Forelimb muscle (tissue), 1 donor: ENCODE measurements at places on chromosomes 3 and 15. TPM values are rescaled to one million over a fixed set of nuclear protein-coding genes. Genes with fewer than 3 reads are reported as not detected.

GRCh38 chr3:48411041-48411588 lies 18.8 kb downstream of the PLXNB1 start:
- no peak for DNase-seq

- no peak for DNase-seq
Measured at GRCh38 chr3:120331076-120331475, 18.1 kb downstream of the LRRC58 start.

DNA sequence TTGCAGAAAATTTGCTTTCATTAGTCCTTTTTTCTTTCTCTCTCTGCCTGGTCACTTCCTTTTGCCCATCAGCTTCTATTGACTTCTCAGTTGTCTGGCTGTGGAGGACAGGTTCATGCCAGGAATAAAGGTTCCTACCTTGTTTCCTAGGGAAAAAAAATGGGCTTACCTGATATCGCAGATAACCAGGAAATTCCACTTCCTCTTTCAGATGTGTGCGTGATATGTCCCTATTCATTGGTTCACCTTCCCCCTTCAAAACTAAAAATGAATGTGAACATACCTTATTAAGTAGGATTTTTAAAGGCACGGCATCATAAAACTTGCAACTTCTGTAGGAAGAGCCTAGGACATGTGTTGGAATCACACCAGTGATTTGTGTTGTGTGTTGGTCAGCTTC lies 120.0 kb upstream of the FGF7 start:
- DNase-seq: no peak

DNA sequence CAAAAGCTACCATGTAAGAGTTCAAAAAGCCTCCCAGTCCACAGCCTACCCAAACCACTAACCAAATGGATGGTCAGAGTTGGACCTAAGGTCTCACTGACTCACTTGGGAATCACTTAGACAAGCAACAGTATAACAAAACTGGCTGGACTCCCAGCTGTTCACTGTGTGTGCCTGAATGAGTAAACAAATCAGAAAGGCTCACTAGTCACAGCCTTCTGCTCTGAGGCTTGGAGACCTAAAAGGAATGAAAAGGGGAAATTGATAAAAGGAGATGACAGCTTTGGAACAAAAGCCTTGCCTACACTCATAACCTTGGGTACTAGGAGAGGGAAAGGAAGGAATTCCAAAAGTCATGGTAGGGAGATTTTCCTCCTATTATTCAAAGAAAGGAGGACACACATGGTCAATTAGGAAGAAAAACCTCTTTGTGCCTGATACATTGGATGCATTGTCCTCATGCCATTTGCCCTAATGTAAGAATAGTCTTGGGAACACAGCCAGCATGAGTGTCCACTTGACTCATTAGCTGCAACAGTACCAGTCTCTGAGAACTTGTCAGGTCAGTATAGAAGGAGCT lies 92.3 kb downstream of the FRMD5 start:
- no peak for DNase-seq

- DNase-seq: no peak
Measured at GRCh38 chr3:120764206-120764605, 21.7 kb downstream of the GTF2E1 start.

- DNase-seq: peak; percentile 82
Measured at GRCh38 chr3:53680028-53680427, 166.2 kb downstream of the CHDH start.

DNA sequence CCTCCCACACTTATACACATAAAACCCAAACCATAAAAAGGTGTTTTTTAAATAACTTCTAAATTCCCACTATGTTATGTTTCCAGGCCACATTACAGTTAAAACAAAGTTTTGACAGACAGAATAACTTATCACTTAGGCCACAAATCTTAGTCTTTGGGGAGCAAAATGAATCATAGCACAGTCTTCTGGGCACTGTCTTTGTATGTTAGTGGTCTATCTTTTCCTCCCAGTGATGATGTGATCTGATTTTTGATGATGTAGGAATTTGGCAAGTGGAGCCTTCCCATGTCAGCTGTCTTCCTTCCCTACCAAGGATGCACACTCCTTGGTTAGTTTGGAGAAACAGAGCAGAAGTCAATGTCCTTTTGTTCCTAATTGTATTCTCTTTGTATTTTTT lies 67.3 kb downstream of the THSD4 start:
- no peak for DNase-seq

- DNase-seq: no peak
Measured at GRCh38 chr3:15329046-15330005, 3.1 kb downstream of the SH3BP5 start.

GRCh38 chr3:84724877-84725276 lies 233.9 kb upstream of the CADM2 start:
- no peak for DNase-seq

GRCh38 chr3:42192334-42193200 lies 73.4 kb downstream of the CCK start:
- DNase-seq: no peak

DNA sequence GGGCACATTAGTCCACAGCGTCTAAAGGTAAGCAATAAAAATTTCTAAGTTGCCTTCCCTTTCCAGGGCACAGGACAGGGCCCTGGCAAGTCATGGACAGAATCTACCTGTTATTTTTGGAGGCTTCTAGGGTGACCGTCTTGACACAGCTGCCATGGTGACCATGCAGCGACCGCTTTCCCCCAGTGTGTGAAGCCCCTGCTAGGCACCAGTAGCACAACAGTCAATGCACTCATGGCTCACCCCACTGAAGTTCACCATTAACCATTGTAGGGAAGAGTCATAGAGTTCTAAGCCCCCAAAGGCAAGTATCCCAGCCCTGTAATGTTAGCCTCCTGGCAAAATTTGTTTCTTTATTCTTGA lies 43.8 kb upstream of the SLCO2A1 start:
- no peak for DNase-seq

GRCh38 chr3:184237807-184238206 lies 8.4 kb downstream of the VWA5B2 start:
- DNase-seq: no peak

DNA sequence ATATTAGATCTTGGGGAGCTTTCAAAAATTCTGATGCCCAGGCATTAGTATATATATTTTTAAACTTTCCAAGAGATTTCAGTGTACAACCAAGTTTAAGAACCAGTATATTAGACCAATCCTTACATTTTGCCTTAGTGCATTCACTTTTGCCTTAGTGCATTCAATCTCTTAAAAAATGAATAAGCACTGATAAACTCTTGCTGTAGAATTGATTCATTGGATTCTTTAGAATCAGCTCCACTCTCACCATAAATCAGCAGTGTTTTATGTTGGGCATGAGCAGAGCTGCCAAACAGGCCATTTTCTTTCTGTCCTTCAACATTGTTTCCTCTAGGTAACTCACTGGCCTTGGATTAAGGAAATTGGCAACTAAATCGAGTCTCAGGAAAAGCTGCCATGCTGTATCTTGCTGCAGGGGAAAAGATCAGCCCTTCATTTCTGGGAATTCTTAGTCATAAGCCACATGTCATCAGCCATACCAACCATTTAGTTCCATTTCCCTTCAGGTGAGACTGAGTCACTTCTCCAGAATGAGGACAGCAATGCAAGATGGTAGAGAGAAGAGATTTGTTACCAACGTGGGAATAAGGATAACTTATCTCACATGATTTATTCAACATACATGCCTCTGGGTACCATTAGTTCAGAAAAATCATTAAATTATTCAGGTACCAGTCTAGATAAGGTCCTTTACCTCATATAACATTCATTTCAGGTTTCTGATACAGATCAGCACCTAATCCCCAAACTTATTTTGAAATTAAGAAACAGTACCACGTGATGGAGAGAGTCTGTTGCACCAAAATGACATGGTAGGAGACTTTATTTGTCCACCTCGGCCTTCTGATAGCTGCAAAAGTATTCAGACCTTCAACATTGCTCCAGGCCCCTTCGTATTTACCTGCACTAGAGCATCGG lies 192.5 kb downstream of the P3H2 start:
- no peak for DNase-seq

GRCh38 chr3:50320853-50321335 lies 1.7 kb downstream of the HYAL2 start:
- no peak for DNase-seq

Gene LINGO1
- 6.3 TPM for polyA plus RNA-seq

Gene CCR3
- polyA plus RNA-seq: 0.15 TPM
